SJSA1 (cell line): ENCODE measurements at places on chromosomes 1 and 21. TPM values are rescaled to one million over a fixed set of nuclear protein-coding genes. Genes with fewer than 3 reads are reported as not detected.

- no peak for DNase-seq
Observed at GRCh38 chr1:176199707-176200106, 7.4 kb downstream of the COP1 start.

DNA sequence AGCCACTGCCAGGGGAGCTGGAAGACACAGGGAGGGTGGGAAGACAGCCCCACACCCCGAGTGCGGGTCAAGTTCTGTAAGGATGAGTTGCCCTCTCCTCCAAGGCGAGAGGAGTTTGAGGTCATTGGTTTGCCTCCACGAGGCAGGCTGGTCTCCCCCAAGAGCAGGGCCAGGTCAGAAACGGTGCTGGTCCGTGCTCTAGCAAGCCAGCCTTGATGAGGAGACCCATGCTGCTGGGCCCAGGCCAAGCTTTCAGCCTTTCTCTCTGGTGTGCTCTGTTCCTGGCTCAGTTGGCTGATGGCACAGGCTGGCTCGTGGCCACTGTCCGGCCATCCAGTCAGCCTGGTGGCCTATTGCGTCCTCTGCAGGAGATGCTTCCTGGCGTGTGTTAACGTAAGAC lies 12.0 kb upstream of the PCBP3 start:
- DNase-seq, result no peak

- DNase-seq, result peak; percentile 21
Observed at GRCh38 chr1:25090707-25091422, 141.4 kb downstream of the SYF2 start.

GRCh38 chr1:71049951-71050598 lies 2.5 kb upstream of the PTGER3 start:
- DNase-seq, result no peak

DNA sequence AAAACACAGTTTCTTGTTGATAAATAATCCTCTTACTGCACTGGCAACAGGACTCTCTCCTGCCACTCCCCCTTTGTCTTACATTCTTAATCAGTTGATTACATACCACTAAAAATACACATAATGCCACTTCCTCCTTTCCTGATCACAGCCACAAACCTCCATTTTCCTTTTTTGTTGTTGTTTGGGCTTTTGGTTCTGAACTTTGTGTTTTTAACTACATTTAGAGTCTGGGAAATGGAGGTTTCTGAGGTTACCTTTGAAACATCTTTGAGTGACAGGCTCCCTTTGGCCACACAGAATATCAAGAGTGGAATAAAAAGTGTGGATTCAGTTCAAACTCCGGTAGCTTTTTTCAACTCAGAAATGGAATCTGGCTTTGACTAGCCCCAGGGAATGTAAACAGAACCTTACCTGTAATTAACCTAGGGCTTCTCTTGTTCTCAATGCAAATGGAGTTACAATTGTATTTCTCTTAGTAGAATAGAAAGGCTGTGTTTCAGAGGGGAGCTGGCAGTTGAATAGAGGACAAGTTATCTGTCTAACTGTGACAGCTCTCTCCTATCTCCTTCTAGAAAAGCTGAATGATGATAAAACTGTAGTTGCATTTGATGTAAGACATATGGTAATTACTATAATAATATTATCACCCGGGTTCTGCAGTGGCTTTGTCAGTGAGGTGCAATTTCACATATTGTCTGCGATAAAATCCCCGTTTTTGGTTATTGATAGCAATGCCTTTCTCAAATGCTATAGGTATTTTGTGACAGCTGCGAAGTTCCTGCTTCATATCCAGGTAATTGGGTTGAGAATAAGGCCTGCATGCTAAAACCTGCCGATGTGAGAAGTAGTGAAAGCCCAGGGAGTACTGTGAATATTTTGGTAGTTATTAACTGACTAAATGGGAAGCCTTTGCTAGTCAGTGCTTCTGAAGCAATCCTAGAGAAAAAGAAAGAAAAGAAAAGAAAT lies 66.9 kb downstream of the ST6GALNAC5 start:
- DNase-seq, result no peak

GRCh38 chr1:168348146-168348709 lies 67.6 kb downstream of the TBX19 start:
- DNase-seq, result peak; percentile 28

DNA sequence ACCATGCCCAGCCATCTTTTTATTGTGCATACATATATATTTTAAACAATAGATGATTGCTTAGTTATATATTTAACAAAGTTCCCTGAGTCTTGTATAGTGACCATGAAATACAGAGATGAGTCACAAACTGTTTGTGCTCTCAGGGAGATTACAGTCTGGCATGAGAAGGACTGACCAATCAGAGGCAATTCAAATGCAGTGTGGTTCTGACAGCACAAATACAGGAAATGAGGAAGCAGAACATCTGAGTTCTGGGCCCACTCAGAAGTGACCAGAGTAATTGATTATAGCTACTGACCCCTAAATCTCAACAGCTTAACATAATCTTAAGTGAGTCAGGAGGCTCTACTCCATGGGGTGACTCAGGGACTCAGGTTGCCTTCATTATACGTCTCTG lies 534.5 kb downstream of the OMA1 start:
- DNase-seq, result no peak

GRCh38 chr1:209815931-209816341 lies 10.0 kb upstream of the IRF6 start:
- DNase-seq, result no peak

GRCh38 chr1:57858740-57859139 lies 434.9 kb upstream of the DAB1 start:
- no peak for DNase-seq

GRCh38 chr21:45014747-45015468 lies 59.5 kb upstream of the ADARB1 start:
- DNase-seq, result no peak

DNA sequence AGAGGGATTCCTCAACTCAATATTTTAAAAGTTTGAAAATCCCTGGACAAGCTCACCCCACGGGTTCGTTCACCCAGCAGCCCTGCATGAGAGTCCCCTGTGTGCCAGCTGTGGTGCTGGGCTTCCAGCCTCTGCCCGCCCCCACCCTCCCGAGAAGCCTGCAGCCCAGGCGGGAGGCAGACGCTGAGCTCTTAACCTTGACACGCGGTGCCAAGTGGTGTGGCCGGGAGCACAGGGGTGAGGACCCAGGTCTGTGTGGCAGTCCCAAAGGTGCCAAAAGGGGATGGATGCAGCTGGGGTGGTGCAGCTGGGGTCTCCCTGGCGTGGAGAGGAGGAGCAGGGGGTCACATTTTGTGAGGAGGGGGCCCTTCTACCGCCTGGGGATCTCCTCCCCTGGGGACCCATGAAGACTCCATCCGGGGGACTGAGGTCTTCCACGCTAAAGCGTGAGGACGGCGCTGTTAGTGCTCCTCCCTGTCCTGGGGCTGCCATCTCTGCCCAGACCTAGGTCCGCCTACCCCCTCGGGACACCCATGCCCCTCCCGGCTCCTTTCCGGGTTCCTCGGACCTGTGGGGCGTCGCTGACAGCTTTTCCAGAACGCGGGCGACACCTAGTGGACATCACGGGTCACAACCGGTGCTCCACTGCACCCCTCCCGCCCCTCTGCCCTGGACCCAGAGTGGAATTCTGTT lies 12.9 kb downstream of the PLA2G2F start:
- DNase-seq, result peak; percentile 84

DNA sequence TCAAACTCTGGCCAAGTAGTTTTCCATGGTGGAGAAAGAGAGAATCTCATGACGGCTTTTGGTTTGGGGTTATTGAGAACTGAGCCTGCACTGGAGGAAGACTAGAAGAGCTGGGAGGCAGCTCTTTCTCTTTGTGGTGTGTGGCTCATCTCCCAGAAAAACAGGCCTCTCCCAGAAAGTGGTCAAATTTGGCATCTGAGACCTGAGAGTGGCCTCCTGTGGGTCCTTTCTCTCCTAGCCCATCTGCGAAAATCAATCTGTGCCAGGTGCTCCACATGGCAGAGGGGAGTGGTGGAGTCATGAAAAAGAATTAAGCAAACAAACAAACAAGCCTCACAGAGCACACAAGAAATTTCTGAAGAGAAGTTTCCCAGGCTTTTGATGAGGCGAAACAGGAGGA lies 305.0 kb downstream of the ST6GALNAC3 start:
- no peak for DNase-seq

GRCh38 chr1:174768949-174769348 lies 230.8 kb upstream of the CACYBP start:
- DNase-seq, result no peak

DNA sequence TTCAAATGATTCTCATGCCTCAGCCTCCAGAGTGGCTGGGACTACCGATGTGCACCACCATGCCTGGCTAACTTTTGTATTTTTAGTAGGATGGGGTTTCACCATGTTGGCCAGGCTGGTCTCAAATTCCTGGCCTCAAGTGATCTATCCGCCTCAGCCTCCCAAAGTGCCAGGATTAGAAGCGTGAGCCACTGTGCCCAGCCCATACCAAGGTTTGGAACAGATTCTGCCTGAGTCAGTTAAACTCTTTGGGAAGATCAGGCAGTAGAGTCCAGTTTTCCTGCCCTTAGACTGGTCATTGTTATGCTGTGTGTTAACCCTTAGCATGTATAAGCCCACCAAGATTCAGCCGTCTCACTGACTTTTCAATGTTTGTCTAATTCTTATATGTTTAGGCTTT lies 48.3 kb upstream of the LYPLAL1 start:
- DNase-seq, result no peak

DNA sequence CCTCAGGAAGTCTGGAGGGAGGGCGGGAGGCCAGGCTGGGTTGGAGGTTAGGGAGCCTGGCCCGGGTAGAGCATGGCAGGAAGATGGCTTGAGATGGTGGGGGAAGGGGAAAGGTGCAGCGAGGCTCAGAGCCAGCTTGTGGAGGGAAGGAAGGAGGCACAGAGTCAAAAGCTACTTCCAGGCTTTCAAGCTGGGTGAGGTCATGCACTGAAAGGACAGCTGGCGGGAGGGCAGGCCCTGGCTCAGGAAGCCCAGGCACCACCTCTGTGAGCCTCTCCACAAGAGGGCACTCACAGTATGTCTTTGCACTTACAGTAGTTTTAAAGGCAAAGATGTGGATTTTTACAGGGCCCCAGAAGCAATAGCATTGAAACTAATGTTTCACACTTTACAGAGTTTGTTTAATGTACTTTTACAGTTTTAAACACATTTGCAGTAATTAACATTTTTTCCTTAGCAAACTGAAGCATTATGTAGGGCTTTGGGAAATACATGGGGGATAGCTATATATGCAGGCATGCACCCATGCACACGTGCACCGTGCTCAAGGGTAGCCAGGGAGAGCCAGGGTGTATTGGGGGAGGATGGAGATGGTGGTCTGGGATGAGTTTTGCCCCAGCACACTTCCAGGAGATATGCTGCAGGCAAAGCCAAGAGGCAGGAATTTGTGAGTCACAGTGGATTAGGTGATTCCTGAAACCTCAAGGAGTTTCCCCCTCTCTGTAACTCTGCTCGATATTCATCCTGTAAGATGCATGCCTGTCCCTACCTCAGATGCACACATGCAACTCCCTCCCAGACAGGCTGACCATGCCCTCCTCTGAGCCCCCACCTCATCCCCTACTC lies 6.1 kb upstream of the ADAM15 start:
- peak; percentile 63 for DNase-seq

- DNase-seq, result no peak
Observed at GRCh38 chr1:182122256-182122912, 60.9 kb upstream of the ZNF648 start.

- DNase-seq, result no peak
Observed at GRCh38 chr1:114482585-114482984, 28.4 kb downstream of the TRIM33 start.

- DNase-seq, result no peak
Observed at GRCh38 chr1:114135786-114136185, 17.9 kb downstream of the SYT6 start.

- DNase-seq, result no peak
Observed at GRCh38 chr1:42618866-42619265, 39.4 kb upstream of the PPIH start.

DNA sequence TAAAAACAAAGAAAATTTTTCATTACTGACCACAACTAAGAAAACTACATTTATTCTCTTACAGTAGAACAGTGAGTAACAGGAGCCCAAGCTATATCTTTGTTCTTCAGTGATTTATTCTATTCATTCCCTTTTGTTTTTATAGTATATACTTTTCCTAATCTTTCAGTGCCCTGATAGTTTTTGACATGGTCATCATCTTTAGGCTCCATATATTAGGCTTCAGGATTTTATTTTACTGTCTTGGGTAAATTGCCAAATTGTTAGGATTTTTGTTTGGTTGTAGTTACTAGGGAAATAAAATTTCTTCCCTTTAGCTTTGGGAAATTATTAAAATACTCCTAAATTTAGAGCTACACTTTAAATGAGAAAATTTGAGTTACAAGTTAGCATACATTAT lies 10.3 kb downstream of the FBXO28 start:
- DNase-seq, result no peak

DNA sequence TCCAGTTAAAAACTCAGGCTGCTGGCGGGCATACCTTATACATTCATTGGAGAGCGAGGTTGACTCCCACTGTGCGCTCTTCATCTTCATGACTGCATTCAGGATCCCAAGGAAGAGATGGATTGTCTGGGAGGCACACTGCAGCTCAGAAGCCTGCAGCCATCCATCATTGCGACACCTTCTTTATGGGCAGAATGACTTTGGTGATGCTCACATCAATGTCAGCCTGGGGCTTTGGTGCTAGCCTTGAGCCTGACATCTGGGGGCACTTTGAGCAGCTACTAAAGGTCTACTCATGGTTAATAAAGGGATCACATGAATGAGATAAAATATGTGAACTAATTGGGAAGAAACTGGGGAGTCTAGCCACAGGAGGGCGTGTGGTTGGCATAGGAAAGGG lies 229.3 kb downstream of the PRDM2 start:
- no peak for DNase-seq

- DNase-seq, result no peak
Observed at GRCh38 chr21:38236232-38236631, 20.6 kb upstream of the KCNJ15 start.

- DNase-seq, result no peak
Observed at GRCh38 chr1:115185336-115185735, 96.0 kb upstream of the TSPAN2 start.

- no peak for DNase-seq
Observed at GRCh38 chr21:42547001-42547905, 33.6 kb downstream of the SLC37A1 start.

DNA sequence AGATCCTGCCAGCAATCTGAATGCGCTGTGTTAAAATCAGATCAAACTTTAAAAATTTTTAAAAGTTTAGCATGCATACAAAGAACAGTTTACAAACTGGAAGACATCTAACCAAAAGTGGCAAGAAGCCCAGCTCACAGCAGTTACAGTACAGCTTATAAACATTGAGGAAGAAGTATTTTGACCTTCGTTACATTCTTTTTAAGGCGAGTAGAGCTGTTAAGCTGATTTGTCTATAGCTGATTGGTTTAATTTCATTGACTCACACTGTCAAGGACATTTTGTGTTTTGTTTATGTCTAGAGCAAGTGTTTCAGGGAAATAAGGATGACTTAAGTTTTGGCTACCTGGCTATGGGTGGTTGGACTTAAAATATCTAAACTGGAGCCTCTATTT lies 3.0 kb upstream of the PGM1 start:
- no peak for DNase-seq

ATP1A4 gene
- not detected in 2 replicates for total RNA-seq

MEGF6 gene
- 2.0 and 2.2 TPM in 2 replicates for total RNA-seq

LCE6A gene
- not detected in 2 replicates for total RNA-seq

PWP2 gene
- total RNA-seq, result 24.4 and 24.8 TPM in 2 replicates

AMPD2 gene
- 47.6 and 49.2 TPM in 2 replicates for total RNA-seq

LAD1 gene
- total RNA-seq, result not detected in 2 replicates
